IPS DF 6.9 (cell line): ENCODE measurements at places on chromosomes 7 and 10.

- no peak for DNase-seq
Measured at GRCh38 chr7:45161842-45162241, 4.3 kb downstream of the RAMP3 start.

- peak; percentile 25 for DNase-seq
Measured at GRCh38 chr7:142012825-142013511, 17.3 kb downstream of the MGAM start.

GRCh38 chr10:77368006-77368405, 269.6 kb downstream of the KCNMA1 start:
- DNase-seq, result no peak

GRCh38 chr7:82263920-82264782, 179.4 kb downstream of the CACNA2D1 start:
- no peak for DNase-seq

GRCh38 chr7:2945171-2945570, 98.5 kb downstream of the CARD11 start:
- DNase-seq, result no peak

DNA sequence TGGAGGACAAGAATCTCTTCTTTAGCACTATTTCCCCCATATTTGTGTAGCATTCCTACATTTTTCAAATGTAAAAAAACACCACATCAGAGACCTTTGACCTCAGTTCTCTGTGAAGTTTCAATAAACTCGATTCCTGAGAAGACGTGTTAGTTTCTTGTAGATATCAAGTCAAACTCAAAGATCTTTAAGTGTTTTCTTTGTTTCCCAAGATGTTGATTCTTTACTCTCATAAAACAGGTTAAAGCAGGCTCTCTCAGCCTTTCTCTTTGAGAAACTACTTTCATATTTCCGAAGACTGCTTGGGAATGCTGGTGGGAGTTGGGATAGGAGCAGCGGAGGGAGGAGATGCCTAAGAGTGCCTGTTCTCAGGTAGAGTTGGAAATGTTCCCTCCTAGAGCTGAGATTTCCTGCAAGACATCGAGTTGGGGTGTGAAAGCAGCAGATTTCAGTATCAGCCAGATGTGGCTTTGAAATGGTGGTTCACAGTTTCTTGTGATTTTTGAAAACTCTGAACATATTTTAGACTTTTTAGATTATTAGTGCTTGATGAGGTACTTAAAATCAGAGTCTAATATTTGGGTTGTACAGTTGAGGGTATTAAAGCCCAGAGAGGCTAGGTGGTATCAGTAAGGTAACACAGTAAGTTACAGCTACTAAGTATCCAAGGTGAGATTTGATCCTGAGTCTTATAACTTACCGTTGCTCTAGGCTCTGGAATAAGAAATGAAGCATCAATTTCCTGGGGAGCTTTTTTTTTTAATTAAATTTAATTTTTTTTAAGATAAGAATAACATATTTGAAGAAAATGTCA, 13.9 kb downstream of the ADK start:
- no peak for DNase-seq

- no peak for DNase-seq
Measured at GRCh38 chr7:2527505-2528467, 8.2 kb downstream of the LFNG start.

DNA sequence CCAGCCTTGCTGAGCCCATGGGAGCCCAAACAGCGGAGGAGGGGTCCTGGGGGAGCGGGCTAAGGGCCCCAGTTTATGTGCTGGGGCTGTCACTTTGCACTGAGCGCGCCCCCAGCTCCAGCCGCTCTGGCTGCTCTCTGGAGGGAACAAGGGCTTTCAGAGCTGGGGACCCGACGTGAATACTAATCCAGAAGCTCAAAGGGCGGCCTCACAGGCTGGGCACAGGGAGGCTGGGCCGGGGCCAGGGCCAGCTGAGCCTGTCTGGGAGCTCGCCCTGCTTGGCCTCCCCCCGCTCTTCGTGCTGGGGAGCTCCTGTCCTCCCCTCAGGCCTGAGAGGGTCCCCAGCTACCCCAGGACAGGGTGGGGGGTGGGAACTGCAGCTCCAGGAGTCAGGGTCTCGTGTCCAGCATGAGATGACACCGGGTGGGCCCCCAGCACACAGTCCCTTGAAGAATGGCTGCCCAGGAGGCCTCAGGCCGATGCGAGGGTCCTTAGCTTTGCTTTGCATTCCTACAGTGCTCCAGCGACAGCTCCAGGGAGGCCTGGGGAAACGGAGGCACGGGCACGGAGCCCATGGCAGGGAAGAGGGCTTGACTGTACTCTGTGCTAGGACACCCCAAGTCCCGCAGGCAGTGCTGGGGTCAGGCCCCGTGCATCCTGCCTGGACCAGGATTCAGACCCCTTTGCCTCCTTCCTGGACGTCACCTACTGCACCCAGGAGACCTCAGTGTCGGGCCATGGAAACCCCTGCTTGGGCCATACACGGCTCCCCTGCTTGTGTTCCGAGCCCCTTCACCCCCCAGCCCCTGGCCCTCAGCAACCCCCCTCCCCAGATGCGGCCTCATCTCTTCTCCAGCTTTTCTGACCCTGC, 5.8 kb upstream of the AMZ1 start:
- no peak for DNase-seq

- DNase-seq, result no peak
Measured at GRCh38 chr7:155560982-155561686, 14.8 kb upstream of the CNPY1 start.

DNA sequence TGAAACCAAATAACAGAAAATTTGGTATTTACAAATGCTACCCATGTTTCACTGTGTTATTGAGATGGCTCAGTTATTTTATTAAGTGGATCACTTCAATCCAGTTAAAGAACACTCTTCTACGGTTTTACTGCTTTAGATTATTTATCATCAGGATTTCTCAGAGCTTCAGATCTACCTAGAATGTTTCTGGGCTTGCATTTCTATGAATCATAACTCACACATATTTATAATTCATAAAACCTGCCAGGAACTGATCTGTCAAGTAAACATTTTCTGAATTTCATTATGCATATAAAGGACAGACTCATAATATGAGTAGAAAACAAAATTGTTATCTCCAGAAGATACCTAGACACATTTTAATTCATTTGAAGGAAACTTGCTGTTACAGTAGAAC, 1172.3 kb upstream of the LRRTM3 start:
- no peak for DNase-seq

GRCh38 chr10:132537684-132538001, at the start of gene INPP5A:
TSS of gene INPP5A (plus strand) at chr10:132537787. CDS start at chr10:132538097, 310 bp downstream.
- DNase-seq, result no peak

DNA sequence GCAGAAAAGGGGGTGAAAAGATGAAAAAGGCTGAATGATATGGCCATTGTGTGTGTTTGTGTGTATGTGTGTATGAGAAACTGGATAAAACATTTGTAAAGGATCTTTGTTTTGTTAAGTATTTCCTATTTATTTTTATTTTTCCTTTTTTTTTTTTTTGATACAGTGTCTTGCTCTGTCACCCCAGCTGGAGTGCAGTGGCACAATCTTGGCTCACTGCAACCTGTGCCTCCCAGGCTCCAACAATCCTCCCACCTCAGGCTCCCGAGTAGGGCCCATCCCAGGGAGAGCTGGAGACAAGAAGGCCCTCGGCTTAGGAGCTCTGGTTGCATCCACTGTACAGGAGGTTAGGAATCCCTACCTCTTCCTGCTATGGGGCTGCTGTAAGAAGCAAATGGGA, 6.9 kb upstream of the CALML5 start:
- DNase-seq, result no peak

- peak; percentile 70 for DNase-seq
Measured at GRCh38 chr10:77974396-77975074, 48.0 kb upstream of the DLG5 start.

DNA sequence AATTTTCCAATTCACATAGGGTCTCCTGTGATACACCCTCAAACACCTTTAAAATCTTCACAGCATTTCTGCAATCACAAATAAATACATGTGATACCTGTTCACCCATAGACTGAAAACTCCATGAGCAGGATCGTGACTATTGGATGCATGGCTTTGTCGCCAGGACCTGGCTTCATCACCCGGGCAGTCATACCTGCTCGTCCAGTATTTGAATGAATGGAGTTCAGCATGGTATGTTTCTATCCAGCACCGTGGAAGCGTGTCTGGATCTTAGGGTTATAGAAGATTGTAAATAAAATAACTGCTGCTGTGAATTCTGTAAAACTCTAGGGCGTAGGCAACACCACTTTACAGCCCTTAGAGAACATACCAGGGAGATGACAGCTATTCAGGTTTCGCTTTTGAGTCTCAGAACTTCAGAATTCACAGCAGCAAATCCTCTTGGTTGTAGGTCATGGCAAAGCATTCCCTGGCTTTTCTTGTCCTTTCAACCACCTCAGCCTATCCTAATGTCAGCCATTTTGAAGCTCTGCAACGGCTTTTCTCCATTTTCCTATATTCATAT, 47.4 kb upstream of the USP6NL start:
- no peak for DNase-seq

GRCh38 chr10:28400176-28400575, 97.3 kb upstream of the MPP7 start:
- DNase-seq, result no peak

DNA sequence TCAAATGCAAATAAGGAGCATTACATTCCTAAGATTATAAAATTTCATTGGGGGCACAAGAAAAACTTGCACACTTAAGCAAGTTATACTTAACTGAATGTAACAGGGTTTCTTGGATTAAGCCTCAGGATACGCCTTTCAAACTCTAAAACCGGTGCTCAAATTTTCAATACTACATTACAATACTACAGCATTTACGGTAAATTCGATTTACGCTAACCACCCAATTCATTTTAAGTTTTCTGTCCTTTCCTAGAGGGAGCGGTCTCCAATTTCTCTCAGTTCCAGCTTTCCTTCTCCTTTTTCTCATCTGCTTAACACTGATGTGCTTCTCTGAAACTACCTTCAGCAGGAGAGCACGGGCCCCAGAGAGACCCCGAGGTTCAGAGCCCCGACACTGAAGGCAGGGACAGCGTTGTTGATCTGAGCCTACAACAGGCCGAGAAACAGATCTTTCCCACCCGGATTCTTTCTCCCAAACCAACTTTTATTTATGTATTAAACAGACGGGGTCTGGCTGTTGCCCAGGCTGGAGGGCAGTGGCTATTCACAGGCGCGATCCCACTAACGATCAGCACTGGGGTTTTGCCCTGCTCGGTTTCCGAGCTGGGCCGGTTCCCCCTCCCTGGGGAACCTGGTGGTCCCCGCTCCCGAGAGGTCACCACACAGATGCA, 798 bp downstream of the ZNF425 start:
- no peak for DNase-seq

GRCh38 chr7:112350585-112350984, 99.7 kb upstream of the IFRD1 start:
- DNase-seq, result no peak

DNA sequence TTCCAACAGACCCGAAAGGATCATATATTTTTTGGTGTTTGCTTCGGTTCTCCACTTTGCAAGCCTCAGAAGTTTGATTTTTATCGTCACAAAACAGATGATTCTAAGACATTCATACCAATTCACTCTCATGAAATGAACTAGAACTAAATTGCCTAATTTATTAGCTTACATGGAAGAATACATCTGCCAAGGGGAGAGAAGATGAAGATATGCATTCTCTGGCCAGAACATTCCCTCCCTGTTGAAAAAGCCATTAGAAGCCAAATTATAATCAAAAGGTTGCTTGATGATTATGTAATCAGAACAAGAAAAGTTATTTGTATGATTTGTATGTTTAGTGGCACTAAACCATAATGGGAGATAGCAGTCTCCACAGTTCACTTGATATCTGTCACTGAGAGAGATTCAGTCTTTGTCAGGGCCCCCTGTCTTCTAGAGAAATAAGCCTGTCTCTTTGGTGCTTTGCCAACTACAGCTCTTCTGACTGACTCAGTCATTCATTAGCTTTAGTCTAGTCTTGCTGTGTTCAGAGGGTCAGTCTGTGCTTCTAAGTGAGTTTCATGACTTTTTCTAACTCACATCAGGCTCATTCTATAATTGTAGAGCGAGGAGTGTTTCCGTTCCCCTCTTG, 95.3 kb upstream of the GNAI1 start:
- no peak for DNase-seq

DNA sequence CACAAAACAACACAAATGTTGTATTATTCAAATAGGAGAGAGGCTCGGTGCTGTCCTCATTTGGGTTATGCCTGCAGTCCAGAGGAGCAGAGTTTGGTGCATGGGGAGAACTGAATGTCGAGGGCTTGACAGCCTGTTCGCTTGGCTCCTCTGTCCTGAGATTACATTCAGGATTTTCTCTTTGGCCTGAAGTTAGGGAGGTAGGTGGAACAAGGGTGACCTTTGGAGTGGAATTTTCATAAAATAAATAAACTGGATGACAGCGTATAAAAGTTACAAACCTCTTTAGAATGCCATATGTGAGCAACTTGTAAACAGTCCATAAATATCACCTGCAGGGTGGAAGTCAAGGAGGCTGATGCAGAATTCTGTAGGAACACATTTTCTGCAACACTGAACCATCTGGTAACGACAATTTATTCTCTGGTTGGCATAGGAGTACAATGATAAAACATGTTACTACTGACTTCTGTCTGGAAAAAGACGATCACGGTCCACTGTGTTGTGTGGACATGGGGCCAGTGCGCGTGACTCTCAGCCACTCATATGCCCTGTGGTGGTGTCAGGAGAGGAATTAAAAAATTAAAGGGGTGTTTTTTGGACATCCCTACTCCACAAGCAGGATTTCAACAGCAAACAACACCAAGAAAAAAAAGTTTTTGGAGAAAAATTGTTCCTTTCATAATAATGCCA, 33.2 kb downstream of the NRP1 start:
- no peak for DNase-seq

DNA sequence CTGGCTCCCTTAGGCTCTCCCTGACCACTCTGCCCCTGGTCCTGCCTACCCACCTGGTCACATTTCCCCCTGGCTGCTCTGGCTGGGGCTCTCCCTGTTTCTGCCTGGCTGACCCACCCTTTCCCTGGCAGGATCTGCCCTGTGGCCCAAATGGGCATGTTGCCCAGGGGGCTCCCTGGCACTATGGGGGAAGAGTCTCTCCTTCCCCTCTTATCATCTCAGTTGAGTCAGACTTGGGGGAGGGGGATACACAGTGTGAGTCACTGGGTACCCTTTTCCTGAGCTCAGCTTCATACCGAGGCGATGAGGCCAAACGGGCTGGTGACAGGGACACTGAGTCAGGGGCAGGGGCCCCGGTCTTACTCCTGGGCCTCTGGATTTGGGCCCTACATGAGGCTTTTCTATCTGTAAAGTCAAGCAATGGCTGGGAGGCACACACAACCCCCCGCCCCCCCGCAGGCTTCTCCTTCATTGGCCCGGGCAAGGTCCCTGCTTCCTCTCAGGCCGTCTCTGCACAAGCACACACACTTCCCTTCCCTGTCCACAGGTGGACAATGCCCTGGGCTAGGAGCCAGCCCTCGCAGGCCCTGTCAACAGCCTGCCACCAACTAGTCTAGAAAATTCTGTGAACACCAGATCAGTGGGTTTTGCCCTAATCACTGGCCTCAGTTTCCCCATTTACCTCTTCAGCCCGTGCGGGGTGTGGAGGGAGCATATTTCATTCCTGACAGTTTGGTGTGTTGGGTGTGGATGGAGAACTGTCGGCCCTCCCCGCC, 627 bp upstream of the FLNC start:
- no peak for DNase-seq

GRCh38 chr7:140625908-140626868, 14.4 kb downstream of the DENND2A start:
- DNase-seq, result no peak

- no peak for DNase-seq
Measured at GRCh38 chr7:32958046-32959025, 1.1 kb downstream of the FKBP9 start.

- no peak for DNase-seq
Measured at GRCh38 chr10:2296179-2296891, 559.0 kb upstream of the ADARB2 start.

- DNase-seq, result no peak
Measured at GRCh38 chr7:57427146-57427545, 22.8 kb upstream of the ZNF716 start.

- DNase-seq, result no peak
Measured at GRCh38 chr7:12765431-12766100, 78.1 kb downstream of the ARL4A start.
